ENCODE measurements at places on chromosomes 5 and 9.

GRCh38 chr5:177116631-177117373, 16.8 kb upstream of the NSD1 start:
- DNase-seq, result peak; percentile 80

DNA sequence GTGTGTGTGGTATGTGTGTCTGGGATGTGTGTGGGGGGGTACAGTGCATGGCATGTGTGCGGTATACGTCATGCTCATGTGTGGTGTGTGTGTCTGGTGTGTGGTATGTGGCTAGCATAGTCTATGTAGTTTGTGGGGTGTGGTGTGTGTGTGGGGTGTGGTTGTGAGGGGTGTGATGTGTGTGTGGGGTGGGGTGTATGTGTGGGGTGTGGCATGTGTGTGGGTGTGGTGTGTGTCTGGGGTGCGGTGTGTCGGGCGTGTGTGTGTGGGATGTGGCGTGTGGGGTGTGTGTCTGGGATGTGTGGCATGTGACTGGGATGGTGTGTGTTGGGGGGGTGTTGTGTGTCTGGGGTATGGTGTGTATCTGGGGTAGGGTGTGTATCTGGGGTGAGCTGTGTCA, 52.3 kb downstream of the SECISBP2 start:
- no peak for DNase-seq

DNA sequence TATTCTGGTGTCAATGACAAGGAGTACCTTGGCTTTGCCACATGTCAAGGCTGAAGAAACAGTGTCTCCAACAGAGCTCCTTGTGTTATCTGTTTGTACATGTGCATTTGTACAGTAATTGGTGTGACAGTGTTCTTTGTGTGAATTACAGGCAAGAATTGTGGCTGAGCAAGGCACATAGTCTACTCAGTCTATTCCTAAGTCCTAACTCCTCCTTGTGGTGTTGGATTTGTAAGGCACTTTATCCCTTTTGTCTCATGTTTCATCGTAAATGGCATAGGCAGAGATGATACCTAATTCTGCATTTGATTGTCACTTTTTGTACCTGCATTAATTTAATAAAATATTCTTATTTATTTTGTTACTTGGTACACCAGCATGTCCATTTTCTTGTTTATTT, 19.8 kb downstream of the CD274 start:
- DNase-seq, result no peak

GRCh38 chr5:116964438-116964837, 389.8 kb upstream of the SEMA6A start:
- DNase-seq, result no peak

DNA sequence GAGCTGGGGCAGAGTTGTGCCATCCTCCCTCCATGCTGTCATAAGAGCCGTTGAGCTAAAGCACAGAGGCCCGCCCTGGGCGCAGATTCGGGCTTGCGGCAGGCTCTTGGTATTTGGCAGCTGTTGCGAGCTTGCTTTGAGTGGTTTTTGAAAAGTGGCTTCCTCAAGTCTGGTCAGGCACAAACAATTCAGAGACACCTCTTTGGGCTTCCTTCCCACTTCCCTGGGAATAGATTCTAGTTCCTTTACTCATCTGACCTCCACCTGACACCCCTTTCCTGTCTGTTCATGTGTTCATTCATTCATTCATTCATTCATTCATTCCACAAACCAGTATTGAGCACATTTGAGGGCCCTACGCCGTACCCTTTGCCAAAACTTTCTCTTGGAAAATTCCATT, 27.4 kb downstream of the NCS1 start:
- no peak for DNase-seq

DNA sequence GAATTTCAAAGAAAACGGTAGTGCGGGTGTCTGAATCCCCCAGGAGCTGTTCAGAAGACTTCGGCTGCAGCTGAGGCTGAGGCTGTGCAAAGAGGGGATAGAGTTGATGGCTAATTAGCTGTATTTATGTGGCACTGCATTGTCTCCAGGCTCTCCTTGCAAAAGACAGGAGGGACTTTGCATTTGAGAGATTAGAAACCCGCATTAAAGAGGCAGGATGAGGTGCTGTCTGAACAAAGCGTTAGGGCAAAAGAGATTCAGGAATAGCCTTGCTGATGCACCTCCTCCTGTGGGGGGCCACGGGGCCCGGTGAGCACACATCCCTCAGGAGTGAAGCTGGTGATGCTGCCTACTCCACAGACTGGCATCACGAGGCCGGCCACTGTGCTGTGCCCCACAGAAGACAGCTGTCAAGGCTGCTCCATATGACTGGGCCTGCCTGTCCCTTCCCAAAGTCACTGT, 343.6 kb upstream of the DAP start:
- DNase-seq, result no peak

DNA sequence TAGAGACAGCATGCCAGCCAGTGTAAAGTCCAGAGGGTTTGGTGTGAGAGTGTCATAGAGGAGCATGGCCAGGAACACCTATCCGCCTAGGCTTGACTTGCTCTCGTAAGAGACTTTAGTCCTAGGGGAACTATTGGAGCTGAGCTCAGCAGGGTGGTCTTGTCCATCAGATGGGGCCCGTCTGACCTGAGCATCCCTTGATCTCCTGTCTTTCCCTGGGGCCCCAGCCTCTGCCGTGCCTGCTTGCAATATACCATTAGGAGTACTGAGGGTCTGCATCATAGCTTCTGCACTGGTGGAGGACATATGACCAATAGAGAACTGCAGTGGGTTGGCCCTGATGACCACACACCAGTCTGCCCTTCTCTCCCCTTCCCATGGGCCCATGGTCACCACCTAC, 251.0 kb downstream of the TUSC1 start:
- DNase-seq, result no peak
